ENCODE measurements at places on chromosomes 7 and 10. TPM values are rescaled to one million over a fixed set of nuclear protein-coding genes. Genes with fewer than 3 reads are reported as not detected.

KEL gene
- total RNA-seq = 1.1 TPM

NEUROD6 gene
- not detected for total RNA-seq

FGL2 gene
- 4.1 TPM for total RNA-seq

MKI67 gene
- total RNA-seq = 253 TPM

FFAR4 gene
- total RNA-seq = not detected

GPR26 gene
- not detected for total RNA-seq

HGF gene
- not detected for total RNA-seq

DNA sequence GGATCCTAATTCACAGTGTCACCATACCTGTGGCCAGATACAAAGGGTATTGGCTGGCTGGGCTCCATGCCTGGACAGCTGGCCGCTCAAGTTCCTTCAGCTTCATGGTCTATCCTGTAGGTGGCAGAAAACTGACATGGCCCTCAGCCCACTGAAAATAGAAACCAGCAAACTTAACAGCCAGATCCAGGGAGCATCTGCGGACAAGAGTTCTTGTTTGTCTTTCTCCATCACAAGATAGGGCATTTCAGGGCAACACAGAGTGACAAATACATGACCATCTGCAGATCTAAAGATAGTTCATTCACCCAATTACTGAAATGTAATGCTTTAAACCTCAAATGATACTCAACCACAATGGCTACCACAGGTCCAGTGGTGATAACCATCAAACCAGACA, 2.8 kb downstream of the SEC31B start:
- H3K27ac ChIP-seq = no peak overlapping the region
- peaks cover 51% of the 10 kb centered on the region for H3K4me1 ChIP-seq
- peaks cover 51% of the 10 kb centered on the region for H3K36me3 ChIP-seq
- no peak overlapping the region for H3K4me3 ChIP-seq
- no peak for DNase-seq

GRCh38 chr7:18828260-18828993, 289.0 kb downstream of the TWIST1 start:
- H3K36me3 ChIP-seq = no peaks in the 10 kb centered on the region
- no peak overlapping the region for H3K4me3 ChIP-seq
- H3K27ac ChIP-seq = no peak overlapping the region

DNA sequence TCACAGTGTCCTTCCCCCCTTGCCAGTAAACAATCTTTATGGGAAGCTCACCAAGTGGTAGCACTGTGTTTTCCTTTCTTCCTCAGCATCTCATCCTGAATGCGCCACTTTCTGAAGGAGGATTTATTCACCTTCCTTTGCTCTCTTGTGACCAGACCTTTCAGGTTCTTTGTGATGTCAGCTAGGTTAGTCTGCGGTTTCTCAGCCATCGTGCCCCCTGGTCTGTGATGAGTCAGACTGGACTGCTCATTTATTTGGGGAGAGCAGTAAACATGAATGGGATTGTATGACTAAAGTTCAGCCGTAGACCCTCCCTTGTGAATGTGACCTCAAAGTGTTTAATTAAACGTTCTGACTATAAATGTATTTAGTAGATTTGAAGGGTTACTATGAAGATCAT, 235.1 kb upstream of the CELF2 start:
- DNase-seq = no peak
- H3K27ac ChIP-seq = no peak overlapping the region
- no peak overlapping the region for H3K4me3 ChIP-seq
- H3K27me3 ChIP-seq = peaks cover 4% of the 10 kb centered on the region
- H3K4me1 ChIP-seq = no peaks in the 10 kb centered on the region
- H3K36me3 ChIP-seq = no peaks in the 10 kb centered on the region

DNA sequence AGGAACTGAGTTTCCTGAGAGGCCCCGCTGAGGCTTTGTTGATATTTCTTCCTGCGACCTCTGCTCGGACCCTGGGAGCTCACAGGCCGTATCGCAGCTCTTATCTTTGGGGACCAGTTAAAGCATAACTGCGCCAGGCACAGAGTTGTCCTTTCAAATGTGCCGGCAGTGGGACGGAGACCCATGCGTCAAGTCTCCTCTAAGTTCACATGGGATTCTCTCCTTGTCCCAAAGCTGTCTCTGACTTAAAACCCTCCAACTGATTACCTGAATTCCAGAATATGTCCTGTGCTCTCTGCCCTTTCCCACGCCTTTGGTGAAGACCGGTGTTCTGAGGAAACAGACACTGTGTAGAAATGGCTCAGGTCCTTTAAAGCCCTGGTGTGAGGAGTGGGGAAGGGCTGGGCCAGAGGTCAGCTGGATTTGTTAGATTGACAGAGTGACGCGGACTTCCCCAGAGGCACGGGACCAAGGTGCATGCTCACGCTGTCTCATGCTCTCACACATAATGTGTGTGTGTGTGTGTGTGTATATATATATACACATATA, 169.8 kb downstream of the EGFR start:
- peaks cover 6% of the 10 kb centered on the region for H3K4me1 ChIP-seq
- H3K27me3 ChIP-seq = peaks cover 6% of the 10 kb centered on the region
- no peaks in the 10 kb centered on the region for H3K36me3 ChIP-seq
- no peak for DNase-seq
- no peak overlapping the region for H3K4me3 ChIP-seq
- no peak overlapping the region for H3K27ac ChIP-seq

DNA sequence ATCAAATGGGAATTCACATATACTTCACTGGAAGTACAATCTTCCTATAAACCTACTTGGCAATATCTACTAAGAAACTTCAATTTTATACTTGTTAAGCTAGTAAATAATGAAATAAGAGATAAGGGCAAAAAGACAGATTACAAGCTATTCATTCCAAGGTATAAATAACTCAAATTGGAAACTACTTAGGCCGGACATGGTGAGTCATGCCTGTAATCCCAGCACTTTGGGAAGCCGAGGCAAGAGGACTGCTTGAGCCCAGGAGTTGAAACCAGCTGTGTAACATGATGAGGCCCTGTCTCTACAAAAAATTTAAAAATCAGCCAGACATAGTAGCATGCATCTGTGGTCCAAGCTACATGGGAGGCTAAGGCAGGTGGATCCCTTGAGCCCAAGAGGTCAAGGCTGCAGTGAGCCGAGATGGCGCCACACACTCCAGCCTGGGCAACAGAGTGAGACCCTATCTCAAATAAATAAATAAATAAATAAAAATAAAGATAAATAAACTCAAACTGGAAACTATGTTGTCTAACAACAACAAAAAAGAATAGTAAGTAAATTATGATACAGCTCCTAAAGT, 37.6 kb downstream of the ARHGAP21 start:
- DNase-seq = no peak
- no peak overlapping the region for H3K4me3 ChIP-seq
- H3K27me3 ChIP-seq = no peaks in the 10 kb centered on the region
- no peak overlapping the region for H3K27ac ChIP-seq
- H3K4me1 ChIP-seq = peaks cover 5% of the 10 kb centered on the region

DNA sequence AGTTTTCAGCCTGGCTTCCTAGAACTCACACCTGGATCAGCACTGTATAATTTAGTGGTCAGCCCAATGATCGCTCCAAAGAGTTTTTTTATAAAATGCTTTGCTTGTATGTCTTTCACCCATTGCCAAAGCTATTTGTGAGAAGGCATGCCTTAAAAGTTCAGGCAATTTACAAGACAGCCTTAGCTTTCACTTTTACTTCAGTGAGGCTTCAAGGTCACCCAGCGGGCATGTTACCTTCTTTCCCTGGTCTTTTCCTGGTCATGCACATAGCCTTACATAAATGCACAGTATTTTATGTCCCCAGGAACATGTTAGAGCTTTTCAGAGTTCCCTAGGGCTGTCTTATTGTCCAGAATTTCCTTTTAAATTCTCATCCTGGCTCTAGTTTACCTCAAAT, 179.9 kb upstream of the TMEM72 start:
- no peak overlapping the region for H3K4me3 ChIP-seq
- no peak overlapping the region for H3K27ac ChIP-seq
- no peaks in the 10 kb centered on the region for H3K27me3 ChIP-seq
- no peak for DNase-seq

Data from activated CD4-positive, alpha-beta memory T cell treated with anti-CD3 and anti-CD28 coated beads, Interleukin-2, amount 10 ng/mL, durations not matched to agents 7 days and 5 days (primary cell).